ENCODE measurements at places on chromosomes 2 and 18.

GRCh38 chr2:79909521-79909920 lies 395.0 kb downstream of the LRRTM1 start:
- DNase-seq, result no peak

GRCh38 chr18:26073758-26074157 lies 16.7 kb downstream of the SS18 start:
- DNase-seq, result no peak

GRCh38 chr2:197803033-197803444 lies 1.4 kb upstream of the PLCL1 start:
- peak; percentile 19 for DNase-seq

DNA sequence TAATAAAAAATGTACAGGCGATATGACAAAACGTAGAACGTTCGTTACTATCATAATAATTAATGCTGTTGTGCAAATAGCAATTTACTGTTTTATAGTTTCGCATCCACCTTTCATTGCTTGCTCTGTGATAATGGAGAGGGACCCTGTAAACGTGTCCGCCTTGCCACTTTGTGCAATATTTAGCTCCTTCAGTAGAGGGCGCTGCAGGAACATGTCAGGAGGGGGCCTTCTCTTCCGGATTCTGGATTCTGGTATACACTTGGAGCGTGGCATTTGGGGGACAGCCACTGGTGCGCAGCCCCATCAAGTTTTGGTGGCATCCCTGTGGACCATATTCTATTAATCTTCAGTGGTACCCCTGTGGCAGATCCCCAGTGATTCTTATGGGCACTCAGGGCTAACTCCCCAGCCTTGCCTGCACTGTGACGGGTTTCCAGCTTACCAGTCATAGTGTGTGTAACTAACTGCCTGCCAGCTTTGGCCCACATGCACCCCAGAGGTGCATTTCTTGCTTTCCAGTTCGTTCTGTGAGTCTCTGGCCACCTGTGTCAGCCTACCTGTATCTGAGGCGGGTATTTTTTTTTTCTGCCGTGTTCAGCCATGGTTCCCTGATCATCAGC lies 140.3 kb downstream of the CYRIA start:
- DNase-seq, result peak; percentile 7

GRCh38 chr2:31011587-31011986 lies 126.7 kb downstream of the GALNT14 start:
- no peak for DNase-seq

DNA sequence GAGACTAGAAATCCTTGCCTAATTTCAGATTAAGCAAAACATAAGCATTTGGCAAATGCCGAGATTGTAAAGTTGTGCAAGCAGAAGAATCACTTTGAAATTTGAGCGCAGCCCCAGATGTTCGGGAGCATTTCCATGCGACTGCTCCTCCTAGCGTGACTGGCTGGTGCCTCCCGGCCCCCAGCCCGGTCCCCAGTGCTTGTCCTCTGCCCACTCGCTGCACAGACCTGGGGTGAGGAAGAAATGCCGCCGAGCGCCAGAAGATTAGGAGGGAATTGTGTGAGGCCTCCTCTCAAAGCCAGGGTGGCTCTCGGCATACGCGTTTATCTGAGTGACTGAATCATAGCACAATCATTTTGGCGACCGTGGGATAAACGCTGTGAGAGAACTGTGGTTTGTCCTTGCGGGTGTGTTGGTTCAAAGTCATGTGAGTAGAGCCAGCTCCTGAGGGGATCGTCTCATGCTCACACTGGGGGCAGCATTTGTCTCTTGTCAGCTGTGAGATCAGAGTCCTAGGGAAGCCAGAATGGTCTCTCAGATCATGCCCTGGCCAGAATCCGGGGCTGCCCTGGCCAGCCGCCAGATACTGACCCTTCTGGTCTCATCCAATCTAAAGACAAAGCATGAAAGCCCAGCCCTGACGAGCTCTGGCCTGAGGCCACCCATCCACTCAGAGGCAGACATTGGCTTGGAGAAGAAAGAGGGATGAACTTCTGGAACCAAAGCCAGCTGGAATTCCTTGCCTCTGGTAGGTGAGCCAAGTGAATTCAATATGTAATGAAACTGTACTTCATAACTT lies 189.3 kb downstream of the SH3RF3 start:
- DNase-seq, result no peak

DNA sequence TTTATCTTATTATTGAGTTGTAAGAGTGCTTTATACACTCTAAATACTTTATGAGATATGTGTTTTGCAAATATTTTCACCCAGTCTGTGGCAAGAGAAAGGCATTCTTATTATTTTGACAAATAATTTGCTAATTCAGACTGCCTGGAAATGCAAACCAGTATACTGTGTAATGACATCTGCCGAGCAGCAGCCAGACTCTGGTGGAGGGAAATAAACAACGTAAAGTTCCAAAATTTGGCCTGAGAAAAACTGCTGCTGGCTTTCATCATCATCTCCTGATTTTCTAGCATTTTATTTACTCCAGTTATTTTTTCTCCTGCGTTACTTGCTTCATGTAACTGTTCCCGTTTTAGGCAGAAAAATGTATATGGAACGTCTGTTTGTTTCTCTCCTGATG lies 161.6 kb downstream of the RNF152 start:
- DNase-seq, result no peak

DNA sequence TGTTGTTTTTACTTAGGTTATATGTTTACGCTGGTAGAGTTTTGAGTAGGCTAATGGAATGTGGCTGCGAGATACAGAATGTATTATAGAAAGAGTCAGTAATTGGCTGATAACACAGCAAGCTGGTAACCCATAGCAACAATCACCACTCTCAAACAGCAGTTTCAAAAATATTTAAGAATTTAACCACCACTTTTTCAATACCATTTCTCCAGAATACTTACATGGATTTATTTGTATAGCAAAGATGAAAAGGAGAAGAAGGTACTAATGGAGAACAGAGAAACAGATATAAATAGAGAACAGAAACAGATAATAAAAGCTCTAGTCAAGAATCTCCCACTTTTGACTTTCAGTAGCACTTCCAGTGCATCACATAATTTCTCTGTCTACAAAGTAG lies 188.3 kb upstream of the SLC39A10 start:
- DNase-seq, result no peak

DNA sequence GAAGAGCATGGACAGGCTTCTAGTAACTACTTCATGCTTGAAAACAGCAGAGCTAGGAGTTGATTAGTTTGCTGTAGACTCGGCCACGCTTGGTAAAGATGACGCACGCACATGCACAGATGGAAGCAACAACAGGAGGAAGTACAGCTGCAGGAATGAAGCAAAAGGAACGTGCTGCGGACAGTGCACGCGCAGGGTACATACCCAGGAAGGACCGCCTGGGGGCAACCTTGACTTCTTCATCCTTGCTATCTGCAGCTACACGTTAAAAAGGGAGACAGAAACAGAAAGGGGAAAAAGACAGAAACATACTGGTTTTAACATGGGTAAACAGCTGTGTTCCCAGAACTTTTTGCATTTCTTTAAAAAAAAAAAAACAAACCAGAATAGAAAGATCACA lies 17.7 kb downstream of the SLC66A2 start:
- DNase-seq, result no peak

DNA sequence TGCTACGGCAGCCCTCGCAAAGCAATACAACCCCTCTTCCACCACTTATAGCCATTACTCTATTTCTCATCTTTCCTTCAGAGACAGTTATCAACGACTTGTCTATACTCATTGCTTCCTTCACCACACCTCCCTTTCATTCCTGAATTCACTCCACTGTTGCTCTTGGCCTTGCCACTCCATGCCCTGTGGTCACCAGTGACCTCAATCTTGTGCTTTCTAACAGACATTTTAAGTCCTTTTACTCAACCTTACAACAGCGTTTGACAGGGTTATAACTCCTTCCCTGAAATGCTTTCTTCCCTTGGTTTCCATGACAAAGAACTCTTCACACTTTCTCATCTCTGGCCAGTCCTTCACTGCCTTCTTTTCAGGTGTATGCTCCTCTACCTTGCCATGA lies 90.6 kb upstream of the CCDC141 start:
- DNase-seq, result no peak

DNA sequence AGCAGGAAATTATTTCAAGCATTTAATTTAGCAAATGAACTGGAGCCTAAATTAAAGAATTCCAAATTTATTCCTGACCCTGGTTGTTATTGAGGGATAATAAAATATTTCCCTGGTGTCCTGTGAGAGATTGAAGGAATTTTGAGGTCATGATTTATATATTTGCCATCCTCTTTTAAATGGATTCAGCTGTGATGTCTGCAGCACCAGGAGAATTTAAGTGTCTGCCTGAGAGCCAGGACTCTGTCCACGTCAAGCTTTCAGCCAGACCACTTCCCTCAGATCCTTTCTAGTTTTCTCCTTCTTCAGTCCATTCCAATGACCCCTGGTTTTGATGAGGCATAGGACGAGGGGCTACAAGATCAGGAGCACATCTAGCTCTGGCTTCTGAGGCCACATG lies 59.9 kb downstream of the INO80C start:
- DNase-seq, result no peak

- DNase-seq, result no peak
These were observed 28.2 kb downstream of the SERTAD2 start for GRCh38 chr2:64625299-64626145.

DNA sequence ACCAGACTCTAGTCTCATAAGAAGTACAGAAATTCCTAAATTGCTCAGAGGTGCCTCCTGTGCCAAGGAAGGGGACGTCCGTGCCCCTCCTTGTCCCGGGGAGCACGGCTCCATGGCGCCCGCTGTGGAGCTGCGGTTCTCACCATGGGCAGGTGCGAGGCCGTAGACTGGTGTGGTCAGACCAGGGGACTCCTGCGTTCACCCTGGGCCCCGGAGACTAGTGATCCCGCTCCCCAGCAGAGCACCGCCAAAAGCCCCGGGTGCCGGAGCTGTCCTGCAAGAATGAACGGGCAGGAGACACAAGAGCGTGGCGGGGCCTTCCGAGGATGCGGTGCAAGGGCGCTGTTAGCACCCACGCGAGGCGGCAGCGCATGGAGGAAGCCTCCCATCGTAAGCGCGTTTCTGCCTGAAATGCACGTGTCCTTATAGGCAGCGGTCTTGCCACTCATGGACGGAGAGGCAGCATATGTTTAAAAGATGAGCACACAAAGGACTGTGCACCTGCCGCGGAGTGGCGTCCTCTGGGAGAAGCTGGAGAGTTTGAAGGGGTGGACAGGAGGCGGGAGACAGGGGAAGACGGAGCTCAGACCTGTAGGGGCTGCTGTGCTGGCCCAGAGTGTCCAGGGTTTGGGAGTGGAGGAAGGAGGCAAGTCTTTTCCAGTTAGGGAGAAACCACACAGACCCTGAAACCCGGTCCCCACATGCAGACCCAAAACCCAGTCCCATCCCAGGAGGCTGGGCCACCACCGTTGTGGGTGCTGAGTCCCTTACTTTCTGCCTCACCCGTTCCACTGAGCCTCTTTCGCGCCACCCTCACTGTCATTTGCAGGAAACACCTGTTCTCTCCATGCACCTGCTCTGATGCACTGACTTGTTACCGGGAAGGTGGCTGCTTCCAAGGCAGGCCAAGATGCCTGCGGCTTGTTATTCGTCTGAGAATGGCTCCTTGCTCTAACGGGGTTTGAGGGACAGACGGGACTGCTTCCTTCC lies 7.5 kb upstream of the KCNG2 start:
- DNase-seq, result no peak

DNA sequence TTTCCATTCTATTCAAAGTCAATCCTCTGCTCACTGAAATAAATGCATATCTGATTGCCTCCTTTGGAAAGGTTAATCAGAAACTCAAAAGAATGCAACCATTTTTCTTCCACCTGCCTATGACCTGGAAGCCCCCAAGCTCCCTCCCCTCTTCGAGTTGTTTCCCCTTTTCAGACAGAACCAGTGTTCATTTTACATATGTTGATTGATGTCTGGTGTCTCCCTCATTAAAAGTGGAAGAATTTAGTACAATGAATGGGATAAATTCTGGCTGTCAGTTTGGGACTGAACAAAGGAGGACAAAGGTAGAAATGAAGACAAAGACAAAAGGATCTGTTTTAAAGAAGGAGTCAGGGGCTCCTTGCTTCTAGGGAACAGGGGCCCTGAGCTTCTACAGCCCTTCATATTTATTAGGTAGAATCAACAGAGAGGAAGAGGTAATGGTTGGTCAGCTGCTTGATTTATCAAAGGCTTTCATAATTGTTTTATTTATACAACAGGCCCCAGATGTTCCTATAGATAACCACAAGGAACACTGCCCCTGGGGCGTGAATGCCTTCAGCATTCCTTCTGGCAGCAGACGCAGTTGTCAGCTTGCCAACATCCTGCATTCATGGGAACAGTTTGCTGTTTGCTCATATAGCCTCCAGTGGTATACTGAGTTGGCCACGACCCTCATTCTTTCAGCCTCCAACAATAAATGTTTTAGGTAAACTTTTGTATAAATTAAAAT lies 949.8 kb upstream of the LRATD1 start:
- no peak for DNase-seq

DNA sequence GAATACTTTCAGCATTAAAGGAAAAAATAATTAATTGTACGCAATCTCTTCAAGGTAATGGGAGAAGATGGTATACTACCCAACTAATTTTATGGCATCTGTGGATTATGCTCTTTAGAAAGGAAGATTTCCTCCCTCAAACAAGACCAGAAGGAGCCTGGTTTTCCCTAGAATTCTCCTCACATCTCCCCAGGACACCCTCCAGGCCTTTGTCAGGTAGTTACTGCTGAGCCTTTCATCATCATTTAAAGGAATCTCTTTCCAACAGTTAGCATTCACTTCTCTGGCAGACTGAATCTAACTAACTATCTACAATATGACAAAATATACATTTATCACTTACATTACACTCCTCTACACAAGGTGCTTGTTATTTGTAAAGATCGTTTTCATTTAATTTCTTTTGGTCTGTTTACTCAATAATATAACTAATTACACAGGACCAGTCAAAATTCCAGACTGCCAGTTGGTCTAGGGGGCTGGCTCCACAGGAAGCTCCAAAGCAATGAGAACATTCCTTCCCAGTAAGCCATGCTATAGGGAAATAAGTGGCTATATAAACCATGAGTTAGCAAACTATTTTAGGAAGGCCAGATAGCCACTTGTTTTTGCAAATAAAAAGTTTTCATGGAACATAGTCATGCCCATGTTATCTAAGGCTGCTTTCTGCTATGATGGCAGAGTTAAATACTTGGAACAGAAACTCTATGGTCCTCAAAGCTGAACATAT lies 19.1 kb downstream of the ZNF24 start:
- no peak for DNase-seq

DNA sequence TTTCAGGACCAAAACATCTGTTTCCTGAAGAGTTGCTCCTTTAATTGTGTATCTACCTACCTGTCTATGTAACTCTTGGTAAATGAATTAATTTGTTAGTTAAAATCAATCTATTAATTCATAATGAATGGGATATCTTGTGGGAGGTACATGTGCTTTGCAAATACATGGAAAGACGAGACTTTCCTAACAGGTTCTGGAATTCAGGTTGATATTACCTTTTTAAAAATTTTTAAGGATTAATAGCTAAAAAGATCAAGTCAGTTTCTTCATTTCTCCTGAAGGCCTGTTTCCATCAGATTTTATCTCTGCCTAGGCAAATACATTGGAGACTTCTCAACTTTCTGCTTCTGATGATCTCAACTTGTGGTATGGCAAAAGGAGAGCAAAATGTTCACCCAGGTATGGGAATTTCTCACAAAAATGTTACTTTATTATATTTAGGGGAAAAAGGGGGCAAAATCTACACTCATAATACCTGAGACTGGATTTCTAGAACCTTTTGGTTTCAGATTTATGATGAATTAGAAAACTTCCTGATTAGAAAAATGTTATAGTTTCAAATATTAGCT lies 7.4 kb downstream of the TFPI start:
- DNase-seq, result no peak
